ENCODE measurements at places on chromosomes 3 and 15.

DNA sequence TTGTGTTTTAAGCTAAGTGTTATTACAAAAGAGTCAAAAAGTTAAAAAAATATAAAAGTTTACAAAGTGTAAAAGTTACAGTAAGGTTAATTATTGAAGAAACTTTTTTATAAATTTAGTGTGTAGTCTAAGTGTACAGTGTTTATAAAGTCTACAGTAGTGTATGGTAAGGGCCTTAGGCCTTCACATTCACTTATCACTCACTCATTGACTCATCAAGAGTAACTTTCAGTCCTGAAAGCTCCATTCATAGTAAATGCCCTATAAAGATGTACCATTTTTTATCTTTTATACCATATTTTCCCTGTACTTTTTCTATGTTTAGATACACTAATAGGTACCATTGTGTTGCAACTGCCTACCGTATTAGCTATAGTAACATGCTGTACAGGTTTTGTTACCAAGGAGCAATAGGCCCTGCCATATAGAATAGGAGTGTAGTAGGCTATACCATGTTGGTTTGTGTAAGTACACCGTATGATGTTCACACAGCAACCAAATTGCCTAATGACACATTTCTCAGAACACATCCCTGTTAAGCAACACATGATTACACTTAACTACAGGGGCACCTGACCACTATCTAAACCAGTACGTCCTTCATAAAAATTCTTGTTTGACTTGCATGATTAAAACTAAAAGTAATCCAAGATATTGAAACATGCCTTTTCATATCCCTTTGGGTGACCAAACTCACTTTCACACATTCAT is 17.2 kb downstream of the RAD18 start:
- DNase-seq, result no peak

DNA sequence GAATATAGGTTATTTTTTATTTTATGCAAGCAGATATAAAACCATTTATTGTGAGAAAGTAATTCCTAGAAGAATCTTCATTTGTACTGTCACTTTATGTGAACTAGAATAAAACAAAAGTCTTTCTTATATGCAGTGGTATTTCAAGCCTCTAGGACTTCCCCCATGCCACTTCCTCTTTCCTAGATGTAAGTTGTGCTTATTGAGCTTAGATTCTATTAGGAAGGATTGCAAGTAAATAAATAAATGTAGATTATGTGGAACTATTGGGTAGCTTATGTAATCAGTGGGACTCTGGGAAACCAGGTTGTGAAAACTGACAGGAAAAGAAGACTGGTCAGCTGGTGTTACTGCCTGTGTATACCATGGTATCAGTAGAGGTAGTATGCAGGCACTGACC is 169.7 kb downstream of the RSRC1 start:
- no peak for DNase-seq

- peak; percentile 68 for DNase-seq
Observed at GRCh38 chr3:188788621-188789081, 383.1 kb upstream of the TPRG1 start.

DNA sequence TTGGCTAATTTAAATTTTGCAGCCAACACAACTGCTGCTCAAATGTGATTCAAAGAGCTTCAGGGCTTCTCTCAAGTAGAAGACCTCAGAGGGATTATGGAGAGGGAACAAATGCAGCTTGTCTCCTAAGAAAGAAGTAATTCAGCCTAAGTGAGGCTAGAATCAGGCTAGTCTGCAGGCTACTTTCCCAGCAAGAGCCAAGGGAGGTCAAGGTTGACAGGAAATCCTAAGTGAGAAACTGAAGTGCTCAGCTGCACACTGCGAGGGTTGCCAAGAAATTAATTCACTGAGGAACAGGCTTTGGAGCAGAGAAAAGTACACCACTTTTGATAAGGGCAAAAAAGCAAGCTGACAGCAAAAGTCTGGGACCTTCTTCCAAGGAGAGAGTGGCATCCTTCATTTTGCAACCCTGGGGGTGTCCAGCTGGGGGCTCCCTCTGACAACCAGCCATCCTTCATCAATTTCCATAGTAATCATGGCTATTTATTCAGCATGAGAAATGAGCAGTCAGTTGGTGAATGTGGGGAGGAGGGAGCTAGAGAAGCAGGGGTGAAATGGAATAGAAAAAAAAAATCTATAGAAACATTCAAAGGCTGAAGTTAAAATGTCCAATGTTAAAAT is 646.4 kb upstream of the ADAMTS9 start:
- no peak for DNase-seq

- DNase-seq, result no peak
Observed at GRCh38 chr3:53633197-53633787, 138.9 kb downstream of the CACNA1D start.

GRCh38 chr3:161556941-161557340 is 60.3 kb downstream of the OTOL1 start:
- no peak for DNase-seq

DNA sequence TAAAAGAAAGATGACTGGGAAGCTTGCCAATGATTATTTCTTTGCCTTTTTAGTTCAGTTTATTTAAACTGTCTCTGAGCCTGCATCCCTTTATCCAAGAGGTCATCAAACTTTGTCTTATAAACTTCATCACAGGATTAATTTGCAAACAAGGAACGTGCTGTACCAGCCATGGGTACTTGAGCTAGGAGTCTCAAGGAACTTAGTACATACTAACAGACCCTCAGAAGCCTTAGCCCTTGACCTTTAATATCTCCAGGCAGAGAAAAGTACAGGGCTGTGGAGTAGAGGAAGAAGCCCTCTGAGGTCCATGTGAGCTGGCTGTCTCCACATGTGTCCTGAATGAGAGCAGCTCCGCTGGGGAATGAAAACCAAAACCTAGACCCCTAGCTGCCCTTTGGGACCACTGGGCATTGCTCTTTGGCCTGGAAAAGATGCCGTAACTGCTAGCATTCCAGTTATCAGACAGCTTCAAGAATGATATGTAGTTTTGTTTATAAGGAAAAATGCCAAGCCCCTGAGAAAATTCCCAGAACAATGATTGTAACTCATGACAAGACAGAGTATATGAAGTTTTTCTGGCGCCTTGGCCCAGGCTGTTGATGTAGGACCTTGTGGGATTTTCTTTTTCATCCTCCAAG is 92.1 kb downstream of the ASB7 start:
- DNase-seq, result no peak

- no peak for DNase-seq
Observed at GRCh38 chr3:133914839-133915600, 19.3 kb upstream of the RAB6B start.

- no peak for DNase-seq
Observed at GRCh38 chr15:85027421-85027820, 45.8 kb downstream of the PDE8A start.

GRCh38 chr15:85636351-85636750 is 158.4 kb downstream of the KLHL25 start:
- DNase-seq, result no peak

DNA sequence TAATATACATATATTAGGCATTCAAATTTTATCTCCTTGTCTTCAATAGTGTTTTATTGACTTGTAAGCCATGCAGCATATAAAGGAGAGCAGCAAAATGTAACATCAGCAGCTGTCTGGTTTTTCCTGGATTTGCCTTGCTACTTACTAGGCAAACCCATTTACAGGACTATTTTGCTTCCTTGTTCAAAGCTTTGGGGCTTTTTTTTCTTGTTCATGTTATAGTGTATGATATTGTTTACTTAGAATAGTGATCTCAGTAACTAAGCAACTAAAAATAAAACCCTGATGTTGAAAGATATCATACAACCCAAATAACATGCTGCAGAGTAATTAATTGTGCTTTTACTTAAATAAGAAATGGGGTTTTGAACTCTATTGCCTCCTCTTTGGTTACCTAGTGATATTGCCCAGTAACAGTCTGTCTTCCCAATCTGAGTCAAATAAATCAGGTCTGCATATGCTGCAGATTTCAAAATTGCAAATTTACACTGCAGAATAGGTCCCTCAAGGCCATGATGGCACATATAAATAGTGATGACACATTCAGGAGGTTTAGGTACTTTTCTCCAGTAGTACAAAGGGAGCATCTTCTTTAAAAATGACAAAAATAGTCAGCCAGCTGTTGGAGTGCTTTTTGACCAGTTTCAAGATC is 578.1 kb upstream of the NECTIN3 start:
- DNase-seq, result no peak

DNA sequence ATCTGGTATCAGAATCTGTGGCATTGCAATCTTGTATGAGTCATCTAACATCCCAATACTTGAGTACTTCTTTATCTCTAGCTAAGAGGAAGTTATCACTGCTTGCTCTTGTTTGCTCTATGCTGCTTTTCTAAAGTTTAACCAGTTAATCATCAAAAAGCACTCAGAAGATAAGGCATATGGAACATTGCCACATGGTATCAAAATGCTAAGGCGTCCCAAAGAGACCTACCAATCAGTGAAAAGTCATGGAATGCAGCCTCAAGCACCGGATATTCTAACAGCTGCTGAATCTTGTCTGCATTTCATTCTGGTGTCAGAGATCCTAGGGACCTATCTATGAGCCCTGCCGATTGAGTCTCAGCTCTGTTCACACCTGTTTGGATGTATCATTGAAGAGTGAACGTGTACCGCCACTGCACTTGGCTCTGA is 192.8 kb downstream of the ARPP21 start:
- no peak for DNase-seq

DNA sequence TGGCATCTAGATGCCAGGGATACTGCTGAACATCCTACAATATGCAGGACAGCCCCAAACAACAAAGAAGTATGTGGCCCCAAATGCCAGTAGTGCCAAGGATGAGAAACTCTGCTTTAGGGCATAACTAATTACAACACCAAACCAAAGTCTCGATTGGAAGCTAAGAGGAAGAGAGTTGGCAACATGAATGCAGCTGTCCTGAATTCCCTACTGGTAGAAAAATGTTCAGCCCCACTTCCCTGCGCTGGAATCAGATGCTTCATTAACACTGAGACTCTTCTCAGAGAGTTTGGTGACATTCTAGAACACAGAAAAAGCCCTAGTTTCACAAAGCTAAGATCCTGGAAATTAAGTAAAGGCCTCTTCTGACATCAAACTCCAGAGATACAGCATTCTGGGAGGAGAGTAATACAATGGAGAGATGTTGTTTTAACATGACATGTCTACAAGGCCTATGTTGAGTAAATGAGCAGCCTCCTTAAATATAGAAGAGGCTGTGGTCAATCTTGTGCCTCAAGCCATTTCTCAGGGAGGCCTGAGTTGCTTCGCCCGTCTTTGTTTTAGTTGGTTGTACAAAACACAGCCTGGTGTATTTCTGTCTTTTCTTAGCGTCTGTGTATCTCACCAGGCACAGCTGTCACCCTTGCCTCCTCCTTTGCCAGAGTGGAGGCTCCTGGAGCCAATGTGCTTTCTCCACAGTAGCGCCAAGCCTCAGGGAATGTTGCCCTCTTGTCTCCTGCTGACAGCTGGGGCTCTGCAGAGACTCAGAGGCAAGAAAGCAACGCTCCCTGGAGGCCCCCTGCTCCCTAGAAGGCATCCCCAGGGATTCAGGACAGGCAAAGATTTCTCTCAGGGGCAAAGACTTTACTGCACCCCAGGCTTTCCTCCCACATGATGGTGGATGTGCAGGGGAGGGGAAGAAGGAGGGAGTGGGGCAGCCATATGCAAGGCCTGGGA is 25.1 kb upstream of the CTNNB1 start:
- DNase-seq, result no peak

GRCh38 chr3:45178183-45179023 is 32.2 kb upstream of the CDCP1 start:
- no peak for DNase-seq

GRCh38 chr3:143298380-143298779 is 178.8 kb downstream of the CHST2 start:
- DNase-seq, result no peak

GRCh38 chr3:151357463-151357850 is 27.1 kb downstream of the P2RY12 start:
- DNase-seq, result no peak

DNA sequence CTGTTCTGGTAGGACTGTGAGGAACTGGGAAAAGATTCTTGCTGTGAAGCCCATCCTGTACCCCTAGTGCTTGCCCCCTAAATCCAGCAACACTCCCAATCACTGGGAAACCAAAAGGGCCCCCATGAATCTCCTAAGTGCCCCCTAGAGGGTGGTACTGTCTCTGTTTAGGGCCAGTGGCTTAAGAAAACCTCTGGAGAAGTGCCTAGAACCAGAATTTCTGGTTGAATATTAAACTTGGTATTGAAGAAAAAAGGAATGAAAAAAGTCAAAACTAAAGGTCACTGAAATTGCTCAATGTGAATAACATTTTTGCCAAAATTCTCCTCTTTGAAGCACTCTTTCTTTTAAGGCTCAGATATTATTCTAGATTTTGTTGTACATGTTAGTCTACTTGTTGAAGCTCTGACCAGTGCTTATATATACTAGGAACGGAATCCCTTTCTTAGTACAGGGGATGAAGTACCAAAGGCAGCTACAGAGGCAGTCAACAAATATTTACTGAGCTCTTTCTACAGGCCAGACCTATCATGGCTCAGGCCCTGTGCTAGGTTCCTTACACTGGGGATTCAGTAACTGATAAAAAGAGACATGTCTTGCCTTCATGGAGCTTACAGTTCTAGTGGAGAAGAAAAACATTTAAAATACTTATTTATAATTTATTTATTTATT is 138.8 kb downstream of the MYLK start:
- no peak for DNase-seq

DNA sequence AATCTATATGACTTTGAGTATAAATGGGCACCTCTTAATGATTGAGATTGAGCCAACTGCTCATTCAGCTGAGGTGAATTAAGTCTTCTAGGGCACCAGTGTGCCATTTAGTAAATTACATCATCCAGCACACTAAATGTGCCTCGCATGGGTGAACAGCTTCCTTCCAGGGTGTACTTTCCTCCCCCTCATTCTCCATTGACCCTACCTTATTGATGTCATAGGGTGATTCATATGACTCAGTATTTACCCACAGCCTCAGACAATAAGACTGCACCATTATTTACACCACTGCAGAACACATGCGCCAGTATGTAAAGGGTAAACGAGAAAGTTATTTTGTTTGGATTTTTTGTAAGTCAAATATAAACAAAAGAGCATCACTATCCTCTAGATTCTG is 185.2 kb upstream of the ARL6 start:
- no peak for DNase-seq

DNA sequence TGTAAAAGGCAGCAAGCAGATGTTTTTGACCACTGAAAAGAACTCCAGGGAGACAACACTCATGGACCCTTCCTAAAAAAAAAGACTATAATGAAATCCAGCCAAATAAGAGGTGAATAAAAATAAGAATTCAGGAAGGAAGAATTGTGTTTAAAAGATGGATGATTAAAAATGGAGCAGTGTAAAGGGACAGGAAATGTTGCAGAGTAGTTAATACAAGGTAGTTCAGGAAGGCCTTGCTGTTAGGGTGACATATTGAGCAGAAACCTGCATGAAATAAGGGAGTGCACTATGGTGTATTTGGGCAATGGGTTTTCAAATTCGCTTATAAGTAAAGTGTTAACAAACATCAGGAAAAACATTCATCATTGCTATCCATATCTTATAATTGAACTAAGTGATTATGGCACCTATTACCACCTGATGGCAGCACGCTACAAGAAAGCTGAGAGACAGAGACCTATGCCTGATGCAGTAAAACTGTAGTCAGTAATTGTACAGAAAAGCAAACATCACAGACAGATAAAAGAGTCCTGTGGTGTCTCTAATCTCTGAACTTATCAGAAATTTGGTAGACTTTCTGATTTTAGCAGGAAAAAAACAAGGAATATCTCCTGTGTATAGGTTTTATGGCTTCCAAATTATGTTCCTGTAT is 5.8 kb upstream of the DBR1 start:
- peak; percentile 33 for DNase-seq

GRCh38 chr3:14640157-14640562 is 11.4 kb upstream of the CCDC174 start:
- DNase-seq, result no peak

- DNase-seq, result no peak
Observed at GRCh38 chr3:26358405-26358804, 264.2 kb upstream of the LRRC3B start.

GRCh38 chr3:196620161-196620604 is 19.3 kb upstream of the NRROS start:
- peak; percentile 47 for DNase-seq
